HFFc6 (cell line): ENCODE measurements at places on chromosomes 11 and 22. TPM values are rescaled to one million over a fixed set of nuclear protein-coding genes. Genes with fewer than 3 reads are reported as not detected.

The GNG3 gene
- not detected in 3 replicates for total RNA-seq

The P2RY6 gene
- 0.88 to 2.4 TPM (median 1.1 TPM) in 3 replicates for total RNA-seq

The ARFIP2 gene
- total RNA-seq, result 67.0 to 74.7 TPM (median 67.4 TPM) in 3 replicates

The SCN4B gene
- total RNA-seq, result 0.05 to 0.07 TPM in 2 of 3 replicates, not detected in the other

The DKK3 gene
- total RNA-seq, result 589 to 812 TPM (median 801 TPM) in 3 replicates

The OR51B5 gene
- 0.18 TPM in 1 of 3 replicates, not detected in the others for total RNA-seq

The OR52E8 gene
- total RNA-seq, result not detected in 3 replicates

The OSBP2 gene
- total RNA-seq, result 0.10 to 0.56 TPM (median 0.31 TPM) in 3 replicates

The SLC37A2 gene
- total RNA-seq, result 2.2 to 3.5 TPM (median 2.3 TPM) in 3 replicates

The HOATZ gene
- not detected in 2 replicates for total RNA-seq

The PRRG4 gene
- not detected in 3 replicates for total RNA-seq

The RAB38 gene
- total RNA-seq, result 0.82 to 1.9 TPM (median 1.5 TPM) in 3 replicates

The RFPL3 gene
- not detected in 3 replicates for total RNA-seq

The SMIM35 gene
- total RNA-seq, result not detected in 3 replicates

The PAX6 gene
- total RNA-seq, result 1.3 TPM in 1 of 3 replicates, not detected in the others

The CECR2 gene
- not detected in 3 replicates for total RNA-seq

The GP1BB gene
- 0.24 to 0.27 TPM in 2 of 3 replicates, not detected in the other for total RNA-seq

The CARD18 gene
- total RNA-seq, result not detected in 3 replicates

The H19 gene
- total RNA-seq, result 0.22 to 0.59 TPM (median 0.25 TPM) in 3 replicates

The POLR2F gene
- 95.7 to 106 TPM (median 99.6 TPM) in 3 replicates for total RNA-seq

The SMCO4 gene
- 8.6 to 10.3 TPM (median 9.0 TPM) in 3 replicates for total RNA-seq

The DCDC1 gene
- not detected in 2 replicates for total RNA-seq

The TMPRSS4 gene
- total RNA-seq, result not detected in 3 replicates

The CCDC116 gene
- 0.20 and 0.31 TPM in 2 replicates for total RNA-seq

The ANO3 gene
- total RNA-seq, result 0.05 to 0.06 TPM in 2 of 3 replicates, not detected in the other

The SNX32 gene
- total RNA-seq, result not detected in 3 replicates

The SHANK2 gene
- 0.82 to 1.7 TPM (median 1.6 TPM) in 3 replicates for total RNA-seq

The LINC01488 gene
- total RNA-seq, result not detected in 2 replicates

The SLC7A4 gene
- not detected in 3 replicates for total RNA-seq

The PHETA2 gene
- 8.1 to 13.2 TPM (median 11.8 TPM) in 3 replicates for total RNA-seq

The CLDN5 gene
- total RNA-seq, result 0.16 TPM in 1 of 3 replicates, not detected in the others

The MMP20 gene
- not detected in 3 replicates for total RNA-seq

The MRGPRF gene
- 45.2 and 60.6 TPM in 2 replicates for total RNA-seq

The HORMAD2 gene
- total RNA-seq, result not detected in 3 replicates

The BLID gene
- 1.2 to 1.6 TPM (median 1.2 TPM) in 3 replicates for total RNA-seq

The TRABD gene
- 26.8 to 36.9 TPM (median 31.1 TPM) in 3 replicates for total RNA-seq

The TMEM86A gene
- total RNA-seq, result 0.55 to 1.0 TPM (median 0.55 TPM) in 3 replicates

The OVCH2 gene
- total RNA-seq, result not detected in 3 replicates

The PAMR1 gene
- total RNA-seq, result 158 to 209 TPM (median 172 TPM) in 3 replicates

The DNAJB13 gene
- total RNA-seq, result 0.11 and 0.23 TPM in 2 replicates

The GNAZ gene
- 19.5 to 21.8 TPM (median 20.1 TPM) in 3 replicates for total RNA-seq

The ANKK1 gene
- not detected in 3 replicates for total RNA-seq

The ASPHD2 gene
- total RNA-seq, result 1.4 to 2.1 TPM (median 1.9 TPM) in 3 replicates

The CFAP300 gene
- total RNA-seq, result 3.1 to 4.2 TPM (median 3.4 TPM) in 3 replicates

The RBFOX2 gene
- 143 to 165 TPM (median 148 TPM) in 3 replicates for total RNA-seq

The SELENOM gene
- 267 and 367 TPM in 2 replicates for total RNA-seq

The HYLS1 gene
- 5.7 to 13.5 TPM (median 7.7 TPM) in 3 replicates for total RNA-seq

The FGF19 gene
- not detected in 2 replicates for total RNA-seq

The PHF5A gene
- 49.1 to 58.2 TPM (median 55.9 TPM) in 3 replicates for total RNA-seq

The KCNK7 gene
- total RNA-seq, result 0.22 TPM in 1 of 3 replicates, not detected in the others

The NXPE1 gene
- not detected in 2 replicates for total RNA-seq

The MTMR3 gene
- total RNA-seq, result 21.7 to 24.2 TPM (median 23.1 TPM) in 3 replicates

The NOX4 gene
- 2.2 to 7.8 TPM (median 4.5 TPM) in 3 replicates for total RNA-seq

The SOX10 gene
- not detected in 3 replicates for total RNA-seq

The OR52A1 gene
- not detected in 3 replicates for total RNA-seq

The TMEM191C gene
- 0.45 to 1.5 TPM (median 0.74 TPM) in 3 replicates for total RNA-seq

The GSTT2 gene
- total RNA-seq, result 0.45 TPM in 1 of 3 replicates, not detected in the others

The VWCE gene
- total RNA-seq, result 0.73 and 0.83 TPM in 2 replicates
